ENCODE measurements at places on chromosomes 5 and 9. TPM values are rescaled to one million over a fixed set of nuclear protein-coding genes. Genes with fewer than 3 reads are reported as not detected.

JAKMIP2 gene
- total RNA-seq, result 1.2 TPM

C9 gene
- 0.24 TPM for total RNA-seq

PRSS3 gene
- 11.3 TPM for total RNA-seq

ZER1 gene
- 15.4 TPM for total RNA-seq

FCN2 gene
- total RNA-seq, result not detected

OR1J4 gene
- total RNA-seq, result 2.9 TPM

KLHL3 gene
- total RNA-seq, result 5.5 TPM

MEIKIN gene
- total RNA-seq, result not detected

C8G gene
- total RNA-seq, result not detected

ADAMTSL1 gene
- 26.5 TPM for total RNA-seq

TOR4A gene
- 4.3 TPM for total RNA-seq

AFAP1L1 gene
- total RNA-seq, result 0.72 TPM

IFNA13 gene
- 8.2 TPM for total RNA-seq

BAAT gene
- total RNA-seq, result 1.2 TPM

SOX30 gene
- 6.3 TPM for total RNA-seq

SVEP1 gene
- total RNA-seq, result 89.3 TPM

PCDHGC5 gene
- total RNA-seq, result 8.2 TPM

SEMA4D gene
- total RNA-seq, result 28.2 TPM

ANKRD31 gene
- 1.2 TPM for total RNA-seq

ARHGEF39 gene
- 5.5 TPM for total RNA-seq

NPR2 gene
- 15.9 TPM for total RNA-seq

LRRC70 gene
- 1.9 TPM for total RNA-seq

CBY3 gene
- total RNA-seq, result not detected

CCL21 gene
- total RNA-seq, result not detected

EDIL3 gene
- 170 TPM for total RNA-seq

AK8 gene
- 0.48 TPM for total RNA-seq

ALDH1B1 gene
- 91.0 TPM for total RNA-seq

SLC31A2 gene
- 8.9 TPM for total RNA-seq

SLC28A3 gene
- 3.1 TPM for total RNA-seq

CD14 gene
- 66.7 TPM for total RNA-seq

CNTFR gene
- not detected for total RNA-seq

Data from umbilical cord (tissue), 2 donors.